ENCODE measurements at places on chromosomes 12 and 14.

- no peak for DNase-seq
These were observed 43.3 kb downstream of the OTOGL start for GRCh38 chr12:80142640-80143039.

GRCh38 chr12:131275824-131276223 lies 322.1 kb downstream of the ADGRD1 start:
- no peak for DNase-seq

DNA sequence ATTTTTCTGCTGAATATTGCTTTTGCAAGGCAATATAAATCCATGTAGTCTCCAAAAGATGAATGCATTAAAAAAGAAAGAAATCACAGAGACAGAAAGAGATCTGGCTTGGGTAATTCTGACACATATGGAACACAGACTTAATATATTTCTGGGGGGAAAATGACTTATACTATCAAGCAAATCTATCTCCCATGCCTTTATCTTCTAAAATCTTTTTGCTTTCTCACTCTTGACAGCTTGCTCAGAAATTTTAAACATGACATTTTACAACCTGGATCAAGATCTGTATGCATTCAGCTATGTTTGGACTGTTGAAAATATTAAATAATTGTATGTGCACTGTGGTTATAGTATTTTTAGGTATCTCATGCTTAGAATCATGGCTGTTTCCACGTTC lies 73.0 kb downstream of the KITLG start:
- DNase-seq = no peak

DNA sequence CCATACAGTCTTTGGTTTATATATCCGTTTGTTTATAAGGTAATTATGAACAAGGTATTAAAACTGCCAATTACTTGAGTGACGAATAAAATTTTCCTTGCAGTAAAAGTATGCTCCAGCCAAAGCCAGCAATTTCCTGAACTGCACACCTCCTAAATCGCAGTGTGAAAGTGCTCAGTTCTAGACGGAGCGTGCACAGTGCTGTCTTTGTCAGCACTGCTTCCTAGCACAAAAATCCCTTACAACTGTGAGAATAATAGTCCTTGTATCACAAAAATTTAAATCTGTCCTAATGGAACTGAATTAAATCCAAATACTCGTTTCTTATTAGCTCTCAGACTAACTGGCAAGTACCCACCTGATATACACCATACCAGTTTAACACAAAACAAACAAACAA lies 26.3 kb downstream of the LRIG3 start:
- no peak for DNase-seq

All from stimulated activated CD4-positive, alpha-beta T cell treated with anti-CD3 and anti-CD28 coated beads, Interleukin-4, amount 100 ng/mL, for 24 hours (primary cell).